ENCODE measurements at places on chromosomes 1 and 21. TPM values are rescaled to one million over a fixed set of nuclear protein-coding genes. Genes with fewer than 3 reads are reported as not detected.

CSF1 gene
- total RNA-seq, result 26.1 TPM

PTPN22 gene
- total RNA-seq, result 5.2 TPM

C1QC gene
- 85.3 TPM for total RNA-seq

MROH9 gene
- not detected for total RNA-seq

NTMT2 gene
- not detected for total RNA-seq

SPATA46 gene
- not detected for total RNA-seq

SPRR2B gene
- total RNA-seq, result not detected

DNA sequence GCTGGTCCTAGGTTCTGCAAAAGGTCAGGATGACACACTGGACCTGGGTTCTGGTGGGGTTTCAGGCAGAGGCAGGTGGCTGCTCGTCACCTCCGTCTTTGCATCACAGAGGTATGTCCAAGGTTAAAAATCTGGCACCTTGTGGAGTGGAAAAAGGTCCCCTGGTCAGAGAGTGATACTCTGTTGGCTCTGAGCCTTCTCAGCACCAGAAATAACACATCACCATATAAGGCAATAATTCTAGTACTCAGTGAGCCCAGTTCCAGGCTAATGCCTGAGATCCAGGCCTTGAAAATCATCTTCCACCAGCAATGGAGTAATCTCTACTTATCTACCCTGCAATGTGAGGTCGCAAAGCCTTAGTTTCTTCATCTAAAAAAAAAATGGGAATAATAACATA, 127.3 kb upstream of the C8B start:
- no peak for DNase-seq

DNA sequence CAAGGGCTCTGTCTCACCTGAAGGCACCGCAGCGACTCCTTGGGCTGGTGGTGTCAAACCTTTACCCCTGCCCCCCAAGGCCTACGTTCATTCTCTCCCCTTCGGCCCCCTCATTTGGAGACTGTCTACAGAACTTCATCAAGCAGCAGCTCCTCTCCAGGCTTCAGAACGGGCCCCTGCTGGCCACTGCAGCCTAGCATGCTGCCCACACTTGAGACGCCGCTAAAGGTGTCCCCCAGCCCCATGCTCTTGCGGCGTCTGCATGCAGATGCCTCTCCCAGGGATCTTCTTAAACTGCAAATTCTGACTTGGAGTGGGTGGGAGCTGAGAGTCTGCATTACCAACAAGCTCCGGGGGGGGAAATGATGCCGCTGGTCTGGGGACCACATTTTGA, 104.2 kb downstream of the PRDM2 start:
- no peak for DNase-seq

DNA sequence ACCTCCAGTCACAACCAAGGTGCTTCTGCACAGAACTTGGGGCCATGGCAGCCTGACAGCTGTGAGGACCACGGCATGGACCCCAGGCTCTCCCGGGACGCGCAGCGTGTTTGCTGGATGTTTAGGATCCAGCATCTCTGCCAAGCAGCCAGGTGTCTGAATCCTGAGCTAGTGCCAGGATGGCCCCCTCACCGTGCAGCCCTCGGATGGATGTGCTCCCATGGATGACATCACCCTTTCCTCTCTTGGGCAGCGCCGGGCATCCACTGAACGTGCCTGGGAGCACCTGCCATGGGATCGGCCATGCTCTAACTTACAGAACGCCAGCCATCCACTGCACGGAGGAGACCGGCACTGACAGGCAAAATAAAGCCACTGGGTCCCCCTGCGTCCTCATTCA, 53.9 kb downstream of the PRDM15 start:
- DNase-seq, result no peak

- no peak for DNase-seq
Measured at GRCh38 chr1:58312971-58313563, 233.5 kb downstream of the OMA1 start.

DNA sequence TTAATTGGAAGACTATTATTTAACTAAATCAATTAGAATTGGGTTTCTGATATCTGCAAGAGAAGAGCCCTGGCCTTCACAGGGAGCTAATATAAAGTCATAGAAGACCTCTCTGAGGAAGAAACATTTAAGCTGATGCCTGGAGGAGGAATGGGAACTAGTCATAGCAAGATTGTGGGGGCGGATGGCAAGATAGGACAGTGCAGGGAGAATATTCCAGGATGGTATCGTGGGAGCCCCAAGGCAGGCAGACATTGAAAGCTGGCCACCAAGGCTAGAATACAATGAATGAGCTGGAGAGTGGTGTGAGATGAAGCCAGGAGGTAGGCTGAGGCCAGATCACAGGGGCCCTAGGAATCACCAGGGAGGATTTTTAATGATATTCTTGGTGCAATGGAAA, 20.8 kb upstream of the MYSM1 start:
- no peak for DNase-seq

DNA sequence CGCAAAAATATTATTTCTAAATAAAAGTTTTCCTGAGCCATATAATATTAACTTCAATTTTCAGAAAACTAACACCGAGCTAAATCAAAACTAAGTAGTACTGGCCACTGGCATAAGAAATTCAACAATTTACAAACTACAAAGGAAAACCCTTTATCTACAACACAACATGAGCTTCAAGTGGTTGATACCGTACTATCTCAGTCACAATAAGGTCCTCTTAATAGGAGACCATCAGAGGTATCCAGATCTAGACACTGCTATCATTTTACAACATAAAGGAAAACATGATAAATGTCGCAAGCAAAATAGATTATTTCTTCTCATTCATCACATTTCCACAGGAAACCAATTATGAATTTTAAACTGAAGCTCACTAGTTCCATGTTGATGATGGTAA, 39.5 kb downstream of the GATAD2B start:
- DNase-seq, result no peak

- DNase-seq, result no peak
Measured at GRCh38 chr1:150529017-150529416, 13.5 kb downstream of the FALEC start.

DNA sequence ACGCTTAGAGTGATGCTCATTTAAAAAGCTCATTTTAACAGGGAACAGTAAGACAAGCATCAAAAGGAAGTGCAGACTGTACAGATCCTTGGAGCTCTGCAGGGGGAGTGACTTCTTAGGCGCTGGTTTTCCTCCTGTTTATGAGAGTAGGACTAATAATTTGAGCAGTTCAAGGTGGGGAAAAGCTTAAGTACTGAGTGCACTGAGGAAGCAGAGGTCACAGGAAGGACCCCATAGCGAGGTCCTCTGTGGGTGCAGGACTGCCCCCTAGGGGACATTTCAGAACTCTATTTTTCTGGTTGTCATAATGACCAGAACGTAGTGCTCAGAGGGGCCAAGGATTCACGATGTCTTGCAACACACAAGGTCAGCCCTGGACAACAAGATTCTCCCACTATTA, 112.1 kb downstream of the HLCS start:
- DNase-seq, result no peak

GRCh38 chr1:208110296-208110695, 133.9 kb downstream of the PLXNA2 start:
- DNase-seq, result no peak

DNA sequence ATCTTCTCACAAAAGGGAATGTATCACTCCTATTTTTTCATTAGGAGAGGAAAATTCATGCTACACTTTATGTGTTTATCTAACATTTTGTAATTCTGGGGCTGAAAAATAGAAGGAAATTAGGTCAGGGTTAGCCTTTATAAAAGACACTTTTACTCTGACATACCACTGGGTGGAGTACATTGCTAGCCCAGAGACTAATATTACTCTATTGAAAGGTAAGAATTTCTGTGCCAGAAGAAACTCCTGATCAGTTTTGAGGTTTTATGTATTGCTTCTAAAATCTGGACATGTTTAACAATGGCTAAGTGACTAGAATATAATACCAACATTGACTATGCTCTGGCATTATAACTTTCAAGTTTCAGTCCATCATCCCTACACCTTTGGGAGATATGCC, 724.6 kb downstream of the USP25 start:
- DNase-seq, result no peak

- DNase-seq, result peak; percentile 43
Measured at GRCh38 chr21:44377201-44377921, 23.9 kb downstream of the TRPM2 start.

DNA sequence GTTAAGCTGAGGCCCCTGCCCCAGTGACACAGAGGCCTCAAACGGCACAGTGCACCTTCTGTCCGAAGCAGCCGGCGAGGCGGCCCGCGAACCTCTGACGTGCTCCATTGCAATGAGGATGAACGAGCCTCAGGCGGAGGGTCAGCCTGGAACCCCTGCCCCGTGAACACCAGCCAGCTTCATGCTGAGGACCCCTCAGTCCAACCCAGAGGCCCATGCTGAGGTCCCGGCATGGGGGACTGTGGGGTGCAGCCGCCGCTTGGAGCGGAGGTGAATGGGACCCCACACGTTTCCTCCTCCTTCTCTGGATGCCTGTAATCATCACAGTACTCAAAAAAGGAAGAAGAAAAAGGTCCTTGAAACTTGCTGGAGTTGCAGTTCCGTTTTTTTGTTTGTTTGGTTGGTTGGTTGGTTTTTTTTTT, 62.1 kb downstream of the PRKCZ start:
- DNase-seq, result no peak

GRCh38 chr21:39845571-39846130, 21.6 kb upstream of the PCP4 start:
- DNase-seq, result no peak

GRCh38 chr1:203101813-203102634, 16.2 kb upstream of the MYOG start:
- DNase-seq, result no peak

- no peak for DNase-seq
Measured at GRCh38 chr1:199914546-199914945, 113.0 kb upstream of the NR5A2 start.

GRCh38 chr1:59124166-59124565, 172.7 kb upstream of the FGGY start:
- DNase-seq, result no peak

GRCh38 chr1:78210175-78210574, 164.4 kb downstream of the GIPC2 start:
- no peak for DNase-seq

DNA sequence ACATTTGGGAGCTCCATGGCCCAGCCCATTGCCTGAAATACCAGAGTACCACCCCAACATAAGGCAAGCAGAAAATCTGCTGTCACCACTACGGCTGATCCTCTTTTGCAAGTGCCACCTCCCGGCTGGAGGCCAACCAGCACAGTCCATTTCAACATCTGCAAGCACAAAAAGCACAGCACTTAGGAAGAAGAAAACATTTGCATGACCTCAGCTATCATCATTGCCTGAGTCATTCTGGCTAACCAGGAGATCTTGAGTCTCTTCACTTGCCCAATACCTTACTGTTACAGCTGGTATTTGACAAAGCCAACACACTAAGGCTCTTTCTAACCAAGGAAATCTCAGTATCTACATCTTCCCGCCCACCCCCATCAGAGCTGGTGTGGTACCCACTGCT, 55.9 kb downstream of the NEK7 start:
- DNase-seq, result no peak

DNA sequence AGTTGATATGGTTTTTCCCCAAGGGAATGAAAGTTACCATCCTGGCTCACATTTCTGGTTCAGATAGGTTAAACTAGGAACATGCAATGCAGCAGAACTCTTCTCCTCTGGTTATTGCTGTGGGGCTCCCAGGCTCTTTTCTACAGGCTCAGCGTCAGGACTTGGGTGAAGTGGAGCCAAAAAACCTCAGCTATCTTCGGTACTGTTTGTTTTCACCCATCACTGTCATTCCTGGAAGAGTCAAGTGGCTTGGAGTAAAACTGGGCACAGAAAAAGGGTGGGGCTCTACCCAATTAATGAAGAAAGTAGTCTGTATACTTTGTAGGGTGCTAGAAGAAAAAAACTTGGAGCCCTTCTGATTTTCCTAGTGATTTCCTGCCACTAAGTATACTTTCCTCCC, 9.4 kb downstream of the WNT2B start:
- DNase-seq, result no peak

- DNase-seq, result no peak
Measured at GRCh38 chr21:31334648-31335121, 9.4 kb downstream of the TIAM1 start.

DNA sequence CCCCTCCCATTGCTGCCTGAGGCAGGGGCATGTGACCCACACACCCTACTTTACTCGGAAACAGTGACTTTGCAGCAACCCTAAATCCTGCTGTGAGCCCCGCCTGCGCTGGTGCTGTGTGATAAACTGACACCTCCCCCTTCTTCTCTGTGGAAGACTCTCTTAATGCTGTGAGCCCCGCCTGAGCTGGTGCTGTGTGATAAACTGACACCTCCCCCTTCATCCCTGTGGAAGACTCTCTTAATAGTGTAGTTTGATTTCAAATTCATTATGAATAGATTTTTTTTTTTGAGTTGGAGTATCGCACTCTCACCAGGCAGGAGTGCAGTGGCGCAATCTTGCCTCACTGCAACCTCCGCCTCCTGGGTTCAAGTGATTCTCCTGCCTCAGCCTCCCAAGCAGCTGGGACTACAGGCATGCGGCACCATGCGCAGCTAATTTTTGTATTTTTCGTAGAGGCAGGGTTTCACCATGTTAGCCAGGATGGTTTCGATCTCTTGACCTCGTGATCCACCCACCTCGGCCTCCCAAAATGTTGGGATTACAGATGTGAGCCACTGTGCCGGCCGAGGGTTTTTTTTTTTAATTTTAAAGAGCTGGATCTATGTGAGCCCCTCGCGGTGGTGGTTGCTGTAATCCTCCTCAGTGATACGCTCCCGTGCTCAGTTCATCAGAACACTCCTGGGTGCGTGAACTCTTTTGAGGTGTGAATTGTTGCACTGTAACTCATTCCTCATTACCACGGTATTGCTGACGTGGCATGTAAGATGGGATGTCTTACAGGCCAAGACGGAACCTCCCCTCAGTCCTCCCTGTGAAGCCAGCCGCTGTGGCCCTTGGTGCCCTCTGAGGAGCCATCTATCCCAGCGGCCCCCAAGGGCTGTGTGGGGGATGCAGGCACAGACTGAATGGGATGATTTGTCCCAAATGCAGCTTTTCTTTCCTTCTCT, 60.3 kb downstream of the GALNT2 start:
- DNase-seq, result no peak

DNA sequence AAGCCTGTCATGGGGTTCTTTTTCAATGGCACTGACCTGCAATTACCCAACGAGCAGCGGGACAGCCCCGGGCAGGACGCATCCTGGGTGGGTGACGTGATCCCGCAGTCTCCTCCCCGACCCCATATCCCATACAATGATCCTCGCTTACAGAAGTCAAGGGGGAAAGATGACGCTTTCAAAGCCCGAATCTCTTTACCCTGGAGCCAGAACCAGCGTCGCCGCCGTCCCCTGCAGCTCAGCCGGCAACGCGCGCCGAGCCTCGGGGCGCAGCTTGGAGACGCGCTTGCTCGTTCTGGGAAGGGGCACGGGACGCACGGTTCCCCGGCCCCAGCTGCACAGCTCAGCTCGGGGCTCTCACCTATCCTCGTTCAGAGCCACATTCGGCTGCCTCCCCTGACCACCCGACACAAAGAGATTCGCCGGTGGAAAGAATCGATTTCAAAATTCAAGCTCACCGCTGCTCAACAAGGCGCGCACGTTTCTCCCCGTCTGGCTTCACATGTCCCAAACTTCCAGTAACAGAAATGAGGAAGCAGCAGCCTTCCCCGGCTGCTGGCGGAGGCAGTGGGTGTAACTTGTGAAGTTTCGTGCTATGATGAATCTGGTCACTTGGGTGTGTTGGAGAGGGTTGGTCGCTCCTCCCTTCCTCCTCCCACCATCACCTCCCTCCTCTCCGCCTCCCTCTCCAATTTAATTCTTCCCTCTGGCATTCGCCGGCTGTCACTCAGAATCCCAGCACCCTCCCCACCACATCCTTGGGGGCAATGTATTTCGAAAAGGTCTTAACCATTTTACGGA, at the start of gene TIAM1:
TIAM1 (minus strand) TSS at position 582 of the 801 bp plus-strand sequence. CDS start 77,289 bp downstream, outside the sequence.
- DNase-seq, result peak; percentile 79

- no peak for DNase-seq
Measured at GRCh38 chr1:94329986-94330385, 88.2 kb upstream of the ABCD3 start.
